K562 (cell line): ENCODE measurements at places on chromosomes 13 and 19. TPM values are rescaled to one million over a fixed set of nuclear protein-coding genes. Genes with fewer than 3 reads are reported as not detected.

The LHB gene
- polyA plus RNA-seq = not detected in 2 replicates

The IGFL1 gene
- not detected in 2 replicates for polyA plus RNA-seq

The MYH14 gene
- 0.23 and 0.40 TPM in 2 replicates for polyA plus RNA-seq

The OR7C1 gene
- polyA plus RNA-seq = 0.01 TPM in 1 of 2 replicates, not detected in the other

The CEACAM16 gene
- polyA plus RNA-seq = not detected in 2 replicates

The LILRB4 gene
- not detected in 2 replicates for polyA plus RNA-seq

The TEAD2 gene
- 14.2 and 18.8 TPM in 2 replicates for polyA plus RNA-seq

The ICAM5 gene
- polyA plus RNA-seq = 97.4 and 114 TPM in 2 replicates

The TSHZ3 gene
- polyA plus RNA-seq = 0.03 TPM in 1 of 2 replicates, not detected in the other

The RNU6-9 gene
- not detected in 2 replicates for polyA plus RNA-seq

The MIR17HG gene
- polyA plus RNA-seq = 77.9 and 119 TPM in 2 replicates

The IGFL3 gene
- not detected in 2 replicates for polyA plus RNA-seq
